ENCODE measurements at places on chromosomes 4 and X. TPM values are rescaled to one million over a fixed set of nuclear protein-coding genes. Genes with fewer than 3 reads are reported as not detected.

DNA sequence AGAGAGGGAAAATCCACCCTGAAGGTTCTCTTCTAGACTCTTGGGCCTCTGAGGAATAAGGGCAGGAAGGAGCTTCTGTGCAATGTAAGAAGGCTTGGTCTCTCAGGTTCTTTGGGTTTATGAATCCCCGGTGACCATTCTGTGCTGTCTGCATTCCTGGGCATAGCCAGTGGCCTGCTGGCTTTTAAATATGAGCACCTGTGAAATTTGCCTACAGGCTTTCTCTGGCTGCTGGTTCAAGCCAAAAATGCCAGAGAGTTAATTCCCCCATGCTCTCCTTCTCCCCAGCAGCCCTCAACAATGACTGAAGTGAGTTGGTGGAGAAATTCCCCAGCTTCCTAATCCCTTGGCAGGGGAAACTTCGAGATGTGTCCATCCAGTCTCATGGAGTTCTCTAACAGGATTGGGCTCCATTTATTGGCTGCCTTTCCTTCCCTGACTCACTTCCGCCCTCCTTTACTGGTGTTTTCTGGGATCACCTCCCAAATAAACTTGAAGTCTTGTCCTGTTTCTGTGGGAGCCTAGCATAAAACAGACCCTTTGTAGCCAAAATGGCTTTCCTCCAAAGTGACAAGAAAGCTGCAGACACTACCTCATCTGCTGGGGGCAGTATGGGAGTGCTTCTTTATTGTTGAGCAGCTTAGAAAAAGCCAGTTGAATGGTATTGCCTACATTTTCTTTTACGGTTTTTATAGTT lies 179.4 kb upstream of the CASK start:
- H3K27me3 ChIP-seq, result no peaks in the 10 kb centered on the region
- DNase-seq, result no peak
- H3K36me3 ChIP-seq, result no peaks in the 10 kb centered on the region

- H3K27ac ChIP-seq, result no peak overlapping the region
- no peak for DNase-seq
- peaks cover 9% of the 10 kb centered on the region for H3K4me1 ChIP-seq
Observed at GRCh38 chr4:6938237-6938636, 28.6 kb downstream of the TBC1D14 start.

- no peak overlapping the region for H3K4me3 ChIP-seq
- no peaks in the 10 kb centered on the region for H3K36me3 ChIP-seq
- no peak for DNase-seq
Observed at GRCh38 chrX:47798861-47799260, 37.8 kb upstream of the ZNF81 start.

- H3K4me1 ChIP-seq, result no peaks in the 10 kb centered on the region
- H3K4me3 ChIP-seq, result no peak overlapping the region
- no peak overlapping the region for H3K27ac ChIP-seq
- DNase-seq, result no peak
- H3K36me3 ChIP-seq, result no peaks in the 10 kb centered on the region
Observed at GRCh38 chr4:18292411-18292810, 270.9 kb upstream of the LCORL start.

- H3K27me3 ChIP-seq, result no peaks in the 10 kb centered on the region
- no peaks in the 10 kb centered on the region for H3K4me1 ChIP-seq
- no peak for DNase-seq
- H3K36me3 ChIP-seq, result no peaks in the 10 kb centered on the region
Observed at GRCh38 chrX:18543738-18544137, 118.3 kb downstream of the CDKL5 start.

- H3K27me3 ChIP-seq, result no peaks in the 10 kb centered on the region
- DNase-seq, result no peak
- no peaks in the 10 kb centered on the region for H3K36me3 ChIP-seq
- H3K4me1 ChIP-seq, result no peaks in the 10 kb centered on the region
- no peak overlapping the region for H3K4me3 ChIP-seq
Observed at GRCh38 chrX:20388594-20388993, 121.9 kb upstream of the RPS6KA3 start.

- H3K27ac ChIP-seq, result no peak overlapping the region
- no peaks in the 10 kb centered on the region for H3K27me3 ChIP-seq
Observed at GRCh38 chr4:11496351-11496829, 67.7 kb upstream of the HS3ST1 start.

DNA sequence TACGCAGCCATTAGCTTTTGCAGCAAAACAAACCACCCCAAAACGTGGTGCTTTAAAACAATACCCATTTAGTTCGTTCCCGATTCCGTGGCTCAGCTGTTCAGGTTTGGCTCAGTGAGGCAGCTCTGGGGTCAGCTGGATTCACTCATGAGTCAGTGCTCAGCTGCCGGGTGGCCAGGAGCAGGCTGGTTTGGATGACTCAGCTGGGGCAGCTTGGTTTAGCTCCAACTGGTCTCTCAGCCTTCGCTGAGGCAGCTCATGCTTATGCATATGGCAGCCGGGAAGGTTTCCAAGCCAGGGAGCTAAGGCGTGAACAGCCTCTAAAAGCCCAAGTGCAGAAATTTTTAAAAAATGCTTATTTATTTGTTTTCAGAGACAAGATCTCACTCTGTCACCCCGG lies 13.3 kb upstream of the CD99 start:
- no peaks in the 10 kb centered on the region for H3K4me1 ChIP-seq
- DNase-seq, result no peak
- H3K27me3 ChIP-seq, result no peaks in the 10 kb centered on the region

- H3K27me3 ChIP-seq, result no peaks in the 10 kb centered on the region
- H3K36me3 ChIP-seq, result no peaks in the 10 kb centered on the region
- H3K27ac ChIP-seq, result no peak overlapping the region
- no peak for DNase-seq
Observed at GRCh38 chr4:145935253-145936141, 3.1 kb downstream of the ZNF827 start.

DNA sequence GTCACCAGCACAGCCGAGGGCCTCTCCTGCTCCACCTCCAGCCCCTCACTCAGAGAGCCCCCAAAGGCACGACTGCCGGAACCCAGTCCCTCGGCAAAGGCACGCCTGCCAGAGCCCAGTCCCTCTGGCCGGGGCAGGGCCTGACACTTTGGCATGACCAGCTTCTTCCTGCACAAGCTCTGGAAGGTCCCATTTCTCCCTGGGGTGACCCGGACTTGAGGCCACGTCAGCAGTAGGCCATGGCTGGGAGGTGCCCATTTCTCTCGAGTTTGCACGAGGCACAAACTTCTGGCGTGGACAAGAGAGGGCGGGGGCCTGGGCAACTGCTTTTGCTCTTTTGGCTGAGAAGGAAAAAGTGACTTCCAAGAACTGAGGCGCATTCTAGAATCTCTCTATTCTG lies 62.2 kb upstream of the GPR78 start:
- H3K27me3 ChIP-seq, result no peaks in the 10 kb centered on the region
- no peaks in the 10 kb centered on the region for H3K4me1 ChIP-seq
- H3K4me3 ChIP-seq, result no peak overlapping the region
- H3K27ac ChIP-seq, result no peak overlapping the region
- DNase-seq, result no peak
- H3K36me3 ChIP-seq, result no peaks in the 10 kb centered on the region

DNA sequence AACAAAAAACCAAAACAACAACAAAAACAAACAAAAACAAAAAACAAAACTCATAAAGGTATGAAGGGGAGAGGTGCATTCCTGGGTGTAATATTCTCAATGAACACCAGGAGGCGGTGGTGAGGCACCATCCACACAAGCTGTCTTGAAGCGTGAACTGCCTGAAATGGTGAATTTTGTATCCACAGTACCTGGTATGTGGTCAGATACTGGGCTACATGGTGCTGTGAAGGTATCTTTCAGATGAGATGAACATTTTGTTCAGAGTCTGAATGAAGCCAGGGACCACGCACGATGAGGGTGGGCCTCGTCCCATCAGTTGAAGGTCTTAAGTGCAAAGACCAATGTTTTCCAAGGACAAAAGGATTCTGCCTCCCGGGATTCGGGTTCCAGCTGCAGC lies 58.5 kb downstream of the ASMT start:
- no peak for DNase-seq
- H3K36me3 ChIP-seq, result no peaks in the 10 kb centered on the region
- no peaks in the 10 kb centered on the region for H3K4me1 ChIP-seq
- H3K4me3 ChIP-seq, result no peak overlapping the region

- no peak overlapping the region for H3K4me3 ChIP-seq
- no peak overlapping the region for H3K27ac ChIP-seq
- H3K27me3 ChIP-seq, result no peaks in the 10 kb centered on the region
- no peaks in the 10 kb centered on the region for H3K4me1 ChIP-seq
- H3K36me3 ChIP-seq, result no peaks in the 10 kb centered on the region
- DNase-seq, result no peak
Observed at GRCh38 chr4:46945062-46945461, 36.0 kb upstream of the COX7B2 start.

GRCh38 chrX:15430076-15430475 lies 45.9 kb upstream of the VEGFD start:
- no peaks in the 10 kb centered on the region for H3K4me1 ChIP-seq
- H3K4me3 ChIP-seq, result no peak overlapping the region
- DNase-seq, result no peak

DNA sequence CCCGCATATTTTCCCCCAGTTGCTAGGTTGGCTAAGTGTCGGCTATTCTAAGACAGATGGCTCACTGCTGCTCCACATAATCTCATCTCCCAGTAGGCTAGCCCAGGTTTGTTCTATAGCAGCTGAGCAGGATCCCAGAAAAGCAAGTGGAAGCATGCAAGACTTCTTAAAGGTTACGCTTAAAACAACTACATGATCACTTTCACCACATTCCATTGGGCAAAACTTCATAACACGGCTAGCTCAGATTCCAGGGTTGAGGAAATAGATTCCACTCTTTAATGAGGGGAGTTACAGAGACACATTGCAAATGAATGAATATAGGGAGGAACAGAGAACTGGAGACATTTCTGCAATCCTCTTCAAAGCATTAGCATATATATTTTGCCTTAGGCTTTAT lies 12.9 kb upstream of the RAB33B start:
- H3K27ac ChIP-seq, result no peak overlapping the region
- no peaks in the 10 kb centered on the region for H3K36me3 ChIP-seq
- H3K27me3 ChIP-seq, result no peaks in the 10 kb centered on the region
- no peaks in the 10 kb centered on the region for H3K4me1 ChIP-seq

- H3K27me3 ChIP-seq, result no peaks in the 10 kb centered on the region
- no peak overlapping the region for H3K27ac ChIP-seq
- DNase-seq, result no peak
- H3K36me3 ChIP-seq, result no peaks in the 10 kb centered on the region
- no peak overlapping the region for H3K4me3 ChIP-seq
- H3K4me1 ChIP-seq, result no peaks in the 10 kb centered on the region
Observed at GRCh38 chr4:92992758-92993157, 689.0 kb downstream of the GRID2 start.

DNA sequence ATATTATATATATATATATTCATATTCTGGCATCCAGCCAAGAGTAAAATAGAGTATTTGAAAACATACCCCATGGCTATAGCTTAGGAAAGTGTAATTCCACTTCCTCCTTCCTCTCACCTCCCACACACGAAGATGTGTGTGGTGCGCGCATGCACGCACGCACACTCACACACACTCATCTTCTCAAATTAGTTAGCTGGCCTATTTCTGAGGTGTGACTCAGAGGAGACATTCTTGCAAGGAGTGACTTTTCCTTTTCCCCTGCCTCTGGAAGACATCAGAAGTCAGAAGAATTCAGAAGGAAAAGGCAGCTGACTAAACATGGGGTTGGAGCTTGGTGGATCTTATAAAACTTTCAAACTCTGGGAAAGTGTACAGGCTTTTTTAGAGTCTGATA lies 8.8 kb downstream of the ENPEP start:
- H3K4me3 ChIP-seq, result no peak overlapping the region
- DNase-seq, result no peak
- peaks cover 3% of the 10 kb centered on the region for H3K4me1 ChIP-seq
- H3K36me3 ChIP-seq, result no peaks in the 10 kb centered on the region
- no peaks in the 10 kb centered on the region for H3K27me3 ChIP-seq

The ATP1B4 gene
- not detected for total RNA-seq

The FAM133A gene
- not detected for total RNA-seq

The PNCK gene
- not detected for total RNA-seq

The FHDC1 gene
- 0.82 TPM for total RNA-seq

The RBMXL3 gene
- not detected for total RNA-seq

Data from right lobe of liver (tissue), 6 donors.